ENCODE measurements at places on chromosomes 3 and 15.
A peak's percentile ranks its signal among the peaks of the same experiment; 100 is the strongest.

GRCh38 chr3:117305681-117306080, 596.1 kb downstream of the TUSC7 start:
- no peak for DNase-seq

DNA sequence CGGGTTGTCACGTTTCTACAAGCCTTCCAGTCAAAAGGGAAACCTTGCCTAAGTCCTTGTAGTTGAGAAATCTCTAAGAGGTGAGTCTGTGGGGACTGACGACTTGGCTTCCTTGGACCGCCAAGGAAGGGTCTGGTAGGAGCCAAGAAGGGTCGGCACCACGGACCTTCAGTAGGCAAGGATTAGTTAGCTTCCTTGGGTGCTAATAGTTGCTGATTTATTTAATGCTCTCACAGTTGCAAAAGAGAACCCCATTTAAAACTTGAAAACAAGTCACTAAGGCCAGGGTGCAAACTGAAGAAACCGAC, 361 bp upstream of the LCMT2 start:
- DNase-seq = no peak

GRCh38 chr15:40414816-40415215, 9.2 kb downstream of the IVD start:
- DNase-seq = no peak

- peak; percentile 48 for DNase-seq
Observed at GRCh38 chr3:13419505-13420044, 547 bp downstream of the NUP210 start.

GRCh38 chr3:68931406-68932149, 769 bp downstream of the TAFA4 start:
- no peak for DNase-seq

DNA sequence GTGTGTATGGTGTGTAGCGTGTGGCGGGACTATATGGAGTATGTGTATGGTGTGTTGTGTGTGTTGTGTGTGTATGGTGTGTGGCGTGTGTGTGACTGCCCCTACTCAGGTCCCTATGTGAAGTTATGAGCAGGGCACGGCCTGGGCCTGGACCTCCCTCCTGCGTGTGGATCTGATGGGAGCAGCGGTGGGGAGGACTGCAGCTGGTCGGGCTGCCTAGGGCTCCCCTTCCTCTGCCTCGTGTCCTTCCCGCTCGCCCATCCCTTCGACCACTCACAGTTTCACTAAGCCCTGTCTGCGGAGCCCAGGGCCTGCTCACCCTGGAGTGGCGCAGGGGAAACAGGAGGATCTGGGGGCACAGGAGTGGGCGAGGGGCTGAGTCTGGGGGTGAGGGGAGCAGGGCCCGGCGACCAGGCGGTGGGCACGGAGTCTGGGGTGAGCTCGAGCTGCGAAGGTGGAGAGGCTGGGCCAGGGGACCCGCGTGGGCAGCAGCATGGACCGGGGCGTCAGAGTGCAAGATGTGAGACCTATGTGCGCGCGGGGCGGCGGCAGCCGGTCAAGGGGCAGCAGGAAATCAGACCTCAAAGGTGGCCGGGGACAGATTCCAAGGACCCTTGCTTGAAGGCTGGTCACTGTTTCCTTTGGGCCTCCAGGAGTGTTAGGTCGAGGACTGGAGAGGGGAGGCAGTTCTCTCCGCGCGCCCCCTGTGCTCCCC, 26.6 kb downstream of the GABRA5 start:
- DNase-seq = no peak

- no peak for DNase-seq
Observed at GRCh38 chr3:196007744-196008335, 74.0 kb downstream of the TFRC start.

DNA sequence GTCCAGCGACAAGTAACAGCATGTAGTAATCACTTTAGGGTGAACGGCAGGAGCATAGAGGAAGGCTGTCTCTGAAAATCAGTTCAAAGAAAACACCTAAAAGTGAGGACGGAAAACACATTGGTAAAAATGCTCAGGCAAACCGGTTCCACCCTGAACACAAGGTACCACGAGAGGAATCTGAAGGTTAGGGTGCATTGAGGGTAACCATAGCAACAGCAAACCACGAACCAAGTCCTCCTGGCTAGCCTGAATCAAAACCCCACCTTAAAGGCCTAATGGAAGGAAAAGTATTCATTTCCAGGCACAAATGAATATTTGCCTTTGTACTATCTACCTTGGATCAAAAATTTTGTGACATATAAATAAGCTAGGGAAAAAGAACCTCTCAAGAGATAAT, 315.0 kb downstream of the OCA2 start:
- no peak for DNase-seq

- DNase-seq = no peak
Observed at GRCh38 chr3:172142051-172142863, 102.9 kb downstream of the FNDC3B start.

- no peak for DNase-seq
Observed at GRCh38 chr3:23256741-23257435, 53.8 kb downstream of the UBE2E2 start.

DNA sequence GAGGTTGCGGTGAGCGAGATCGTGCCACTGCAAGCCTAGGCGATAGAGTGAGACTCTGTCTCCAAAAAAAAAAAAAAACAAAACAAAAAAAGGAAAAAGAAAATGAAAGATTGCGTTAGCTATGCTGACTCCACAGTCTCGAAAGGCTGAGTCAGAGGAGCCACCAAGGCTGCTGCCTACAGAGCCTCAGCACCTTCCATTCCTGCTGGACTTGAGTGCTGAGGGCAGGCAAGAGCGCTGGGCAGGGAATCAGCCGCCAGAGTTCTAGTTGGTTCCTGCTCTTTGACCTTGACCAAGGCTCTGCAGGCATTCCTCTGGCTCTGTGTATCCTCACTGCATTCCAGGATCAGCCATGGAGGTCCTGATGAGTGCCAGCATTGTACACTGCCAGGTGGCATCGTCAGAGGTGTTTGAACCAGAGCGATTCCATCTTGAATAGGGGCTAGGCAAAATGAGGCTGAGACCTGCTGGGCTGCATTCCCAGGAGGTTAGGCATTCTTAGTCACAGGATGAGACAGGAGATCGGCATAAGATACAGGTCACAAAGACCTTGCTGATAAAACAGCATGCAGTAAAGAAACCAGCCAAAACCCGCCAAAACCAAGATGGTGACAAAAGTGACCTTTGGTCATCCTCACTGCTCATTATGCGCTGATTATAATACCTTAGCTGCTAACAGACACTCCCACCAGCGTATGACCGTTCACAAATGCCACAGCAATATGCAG, 5.9 kb downstream of the MESP2 start:
- DNase-seq = no peak

GRCh38 chr3:132726341-132726823, 4.2 kb upstream of the NPHP3 start:
- DNase-seq = no peak

DNA sequence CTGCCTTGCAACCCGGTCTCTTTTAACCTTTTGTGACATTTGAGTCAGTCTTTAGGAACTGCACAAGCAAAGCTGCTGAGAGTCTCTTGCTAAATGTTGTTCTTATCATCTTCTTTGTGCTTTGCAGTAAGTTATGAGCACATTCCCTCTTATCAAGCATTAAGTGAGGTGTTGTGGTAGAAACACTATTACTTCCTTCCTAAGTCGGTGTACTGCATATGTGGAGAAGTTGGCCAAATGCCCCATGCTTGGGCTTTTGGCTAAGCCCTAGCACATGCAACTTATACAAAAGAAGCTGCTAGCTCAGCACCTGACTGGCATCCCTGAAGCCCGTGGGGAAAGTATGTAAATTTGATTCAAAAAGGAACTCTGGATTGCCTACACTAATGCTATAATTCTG, 136.5 kb upstream of the RBMS3 start:
- peak; percentile 5 for DNase-seq

GRCh38 chr3:46338840-46339239, 15.1 kb upstream of the CCR2 start:
- no peak for DNase-seq

- no peak for DNase-seq
Observed at GRCh38 chr3:129793319-129793718, 100.2 kb downstream of the TMCC1 start.

DNA sequence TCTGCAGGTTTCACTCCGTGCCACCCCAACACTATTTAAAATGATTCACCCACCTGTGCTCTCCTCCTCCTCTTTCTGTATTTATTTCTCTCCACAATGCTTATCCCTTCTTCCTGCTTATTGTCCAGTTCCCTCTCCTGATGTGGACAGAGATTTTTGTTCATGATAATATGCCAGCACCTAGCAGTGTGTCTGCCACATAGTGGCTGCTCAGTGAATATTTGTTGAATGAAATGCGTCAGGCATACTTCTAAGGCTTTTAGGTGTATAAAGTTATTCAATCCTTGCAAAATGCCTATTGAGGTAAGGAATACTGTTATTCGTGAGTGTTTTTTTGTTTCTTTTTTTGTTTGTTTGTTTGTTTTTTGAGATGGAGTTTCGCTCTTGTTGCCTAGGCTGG, 67.5 kb upstream of the MME start:
- no peak for DNase-seq

- DNase-seq = no peak
Observed at GRCh38 chr3:117700573-117701360, 991.2 kb downstream of the TUSC7 start.

- DNase-seq = no peak
Observed at GRCh38 chr3:157782236-157782635, 279.0 kb upstream of the VEPH1 start.

DNA sequence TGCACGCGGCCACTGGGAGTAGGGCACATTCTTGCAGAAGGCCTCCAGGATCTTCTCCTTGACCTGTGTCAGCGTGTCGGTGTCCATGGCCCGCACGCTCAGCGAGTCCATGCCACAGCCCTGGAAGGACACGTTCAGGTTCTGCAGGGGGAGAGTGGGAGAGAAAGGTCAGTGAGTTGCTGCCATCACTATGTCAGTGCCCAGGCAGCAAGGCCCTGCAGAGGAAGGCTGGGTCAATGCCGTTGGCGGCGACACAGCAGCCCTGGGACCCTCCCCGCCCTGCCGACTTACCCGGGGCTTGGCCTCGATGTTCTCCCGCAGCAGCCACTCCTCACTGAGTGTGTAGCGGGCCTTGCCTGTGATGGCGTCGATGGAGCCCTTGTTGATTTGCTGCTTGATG, 19.8 kb downstream of the H1-8 start:
- no peak for DNase-seq

GRCh38 chr3:75329476-75330097, 334.5 kb upstream of the FRG2C start:
- DNase-seq = no peak

GRCh38 chr3:29452934-29453283, 172.0 kb downstream of the RBMS3 start:
- no peak for DNase-seq

DNA sequence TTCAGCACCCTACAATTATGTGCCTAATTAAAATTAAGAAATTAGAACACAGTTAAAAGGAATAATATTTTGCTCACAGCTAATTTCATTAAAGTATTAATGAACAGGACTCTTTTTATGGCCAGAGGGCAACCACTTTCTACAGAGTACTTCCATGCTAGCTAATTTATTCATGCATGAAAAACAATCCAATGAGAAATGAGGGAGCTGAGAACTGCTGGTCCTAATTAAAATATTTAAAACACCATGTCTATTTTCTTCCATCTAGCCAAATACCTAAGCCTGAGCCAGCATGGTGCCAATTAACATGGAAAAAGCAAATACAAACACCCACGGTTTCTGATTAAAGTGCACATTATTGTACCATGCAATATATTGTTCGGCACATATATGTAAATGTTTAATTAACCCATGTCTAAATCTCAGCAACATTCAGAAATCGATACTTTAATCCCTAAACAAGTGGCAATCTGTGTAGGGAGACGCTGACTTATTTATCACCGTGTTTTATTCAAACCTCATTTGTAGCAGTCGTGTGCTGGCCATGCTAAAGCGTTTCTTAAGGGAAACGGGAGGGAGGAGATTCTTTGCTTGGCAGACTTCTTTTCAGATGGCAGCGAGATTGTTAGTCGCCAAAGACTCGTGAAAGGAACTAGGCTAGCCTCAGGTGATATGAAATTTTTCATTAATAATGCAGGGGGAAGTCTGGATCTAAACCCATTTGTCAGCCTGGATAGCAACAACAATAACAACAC, 193.5 kb downstream of the ANXA2 start:
- no peak for DNase-seq

- no peak for DNase-seq
Observed at GRCh38 chr3:160343132-160343531, 55.9 kb downstream of the IFT80 start.

DNA sequence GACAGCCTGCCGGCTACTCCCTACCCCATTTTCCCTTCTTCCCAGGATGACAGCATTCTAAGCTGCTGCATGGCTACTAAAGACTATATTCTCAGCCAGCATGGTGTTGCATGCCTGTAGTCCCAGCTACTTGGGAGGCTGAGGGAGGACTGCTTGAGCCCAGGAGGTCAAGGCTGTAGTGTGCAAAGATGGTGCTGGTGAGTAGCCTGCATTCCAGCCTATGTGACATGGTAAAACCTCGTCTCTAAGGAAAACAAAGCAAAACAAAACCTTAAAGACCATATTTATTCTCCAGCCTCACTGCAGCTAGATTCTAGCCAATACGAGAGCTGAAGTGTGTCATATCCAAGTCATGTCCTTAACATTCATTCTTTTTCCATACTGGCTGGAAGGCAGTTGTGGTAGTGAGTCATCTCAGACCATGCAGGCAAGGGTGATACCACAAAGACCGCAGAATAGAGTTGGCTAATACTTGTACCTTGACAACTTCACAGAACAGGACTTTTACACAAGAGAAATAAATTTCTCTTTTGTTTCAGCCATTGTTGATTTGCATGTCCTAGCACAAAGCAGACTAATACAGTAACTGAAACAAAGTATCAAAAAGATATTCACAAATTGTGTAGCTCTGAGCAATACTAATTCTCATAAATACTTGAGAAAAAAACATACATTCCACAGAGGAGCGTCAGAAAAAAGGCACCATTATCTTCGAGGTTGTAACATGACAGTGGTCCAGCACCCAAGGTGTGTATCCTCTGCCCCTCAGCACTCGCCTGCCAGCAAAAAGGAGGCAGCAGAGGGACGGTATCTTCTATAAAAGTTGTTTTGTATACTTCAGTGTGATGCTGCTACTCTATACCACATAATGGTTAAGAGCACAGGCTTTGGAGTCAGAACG, 14.8 kb downstream of the PBRM1 start:
- peak; percentile 58 for DNase-seq

DNA sequence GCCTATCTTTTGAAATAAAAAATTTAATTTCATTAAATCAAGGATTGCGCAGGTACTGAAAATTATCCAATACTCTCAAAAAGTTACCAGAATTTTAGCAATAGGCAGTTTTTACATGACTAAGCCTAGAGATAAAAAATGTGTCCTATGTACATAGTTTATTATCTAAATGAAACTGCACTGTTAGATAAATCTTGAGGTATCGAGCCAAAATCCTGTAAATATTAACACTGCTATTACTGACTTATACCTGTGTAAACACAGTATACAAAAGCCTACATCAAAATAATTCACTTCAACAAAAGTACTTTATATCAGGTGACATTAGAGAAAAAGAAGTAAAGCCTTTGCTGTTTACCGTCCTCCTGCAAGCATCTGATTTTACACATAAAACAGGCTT, 60.7 kb downstream of the TASOR start:
- DNase-seq = no peak

Measured in GDM1 (cell line).